T-cell (primary cell): ENCODE measurements at places on chromosomes 7 and 10. TPM values are rescaled to one million over a fixed set of nuclear protein-coding genes. Genes with fewer than 3 reads are reported as not detected.

OR2A1 gene
- total RNA-seq: not detected

SLC26A4 gene
- 0.10 TPM for total RNA-seq

HYAL4 gene
- not detected for total RNA-seq

GTF2IRD1 gene
- total RNA-seq: 6.7 TPM

TMEM176B gene
- not detected for total RNA-seq

PLXDC2 gene
- total RNA-seq: 0.53 TPM
